ENCODE measurements at places on chromosomes 11 and 22.

DNA sequence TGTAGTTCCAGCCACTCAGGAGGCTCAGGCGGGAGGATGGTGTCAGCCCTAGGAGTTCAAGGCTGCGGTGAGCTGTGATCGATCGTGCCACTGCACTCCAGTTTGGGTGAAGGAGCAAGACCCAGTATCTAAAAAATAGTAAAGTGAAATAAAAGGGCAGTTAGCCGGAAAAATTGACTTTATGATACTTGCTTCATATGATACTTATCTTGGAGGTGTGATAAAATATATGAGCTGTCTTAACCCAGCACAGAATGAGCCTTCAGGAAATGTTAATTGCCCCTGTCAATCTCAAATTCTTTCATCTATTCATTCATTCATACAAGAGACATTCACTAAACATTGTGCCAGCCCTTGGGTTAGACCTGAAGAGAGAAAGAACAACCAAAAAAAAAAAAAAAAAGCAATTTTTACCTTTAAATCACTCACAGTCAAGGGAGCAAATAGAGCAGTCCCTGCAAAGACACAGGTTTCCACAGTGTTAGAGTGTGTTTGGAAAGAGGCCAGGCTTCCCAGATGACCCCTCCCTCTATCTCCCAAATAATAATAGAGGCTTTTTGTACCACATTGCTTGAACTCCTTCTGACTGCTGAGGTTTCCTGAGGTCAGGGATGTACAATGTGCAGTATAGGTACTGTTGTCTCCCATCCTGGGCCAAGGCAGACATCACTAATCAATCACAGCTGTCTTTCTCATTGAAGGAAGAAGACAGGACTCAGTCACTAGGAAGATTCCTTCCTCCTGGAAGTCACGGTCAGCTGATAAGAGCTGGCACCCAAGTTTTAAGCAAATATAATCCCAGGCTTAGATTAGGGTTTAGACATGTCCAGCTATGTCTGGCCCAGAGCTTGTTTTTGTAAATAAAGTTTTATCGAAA, 454.6 kb downstream of the MIAT start:
- peak; percentile 49 for DNase-seq

DNA sequence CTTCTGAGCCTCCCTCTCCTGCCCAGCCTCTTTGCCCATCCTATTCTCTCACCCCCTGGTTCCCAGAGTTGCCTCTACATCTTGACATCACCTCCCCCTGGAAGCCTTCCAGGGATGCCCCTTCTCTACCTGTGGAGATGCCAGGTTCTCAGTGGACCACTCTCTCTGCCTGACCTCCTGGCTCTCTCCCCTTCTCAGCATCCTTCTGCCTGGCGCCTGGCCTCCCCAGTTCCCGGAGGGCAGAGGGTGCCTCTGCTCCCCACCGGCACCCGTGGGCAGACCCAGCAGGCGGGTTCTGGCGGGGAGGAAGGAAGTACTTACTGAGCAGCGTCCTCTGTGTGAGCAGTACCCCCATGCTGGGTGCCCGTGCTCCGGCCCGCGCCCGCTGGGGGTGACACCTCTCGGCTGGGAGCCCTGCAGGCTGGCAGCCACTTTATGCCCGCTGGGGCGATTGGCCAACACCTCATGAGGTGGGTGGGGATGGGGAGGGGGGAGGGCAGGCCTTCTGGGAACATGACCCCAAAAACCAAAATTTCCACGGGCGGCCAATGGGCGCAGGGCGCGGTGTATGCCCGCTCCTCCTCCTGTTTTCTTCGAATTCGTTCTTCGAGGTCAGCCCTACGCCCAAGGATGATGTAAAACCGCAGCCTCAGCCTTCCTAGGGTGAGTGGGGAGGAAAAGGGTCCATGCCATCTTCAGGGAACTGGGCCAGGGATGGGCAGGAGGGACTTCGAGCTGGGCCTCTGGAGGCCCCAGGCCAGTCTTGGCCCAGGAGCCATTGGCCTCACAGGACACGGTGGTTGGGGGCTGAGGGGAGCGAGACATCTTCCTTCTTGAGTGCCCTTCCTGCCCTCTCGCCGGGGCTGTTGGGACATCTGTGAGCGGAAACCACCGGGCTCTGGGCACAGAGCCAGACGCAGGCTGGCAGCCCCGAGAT, at the start of gene OSM:
Gene OSM (minus strand): TSS at position 407 of the 937 bp plus-strand sequence. CDS start 52 bp downstream, at position 355.
- DNase-seq, result no peak

DNA sequence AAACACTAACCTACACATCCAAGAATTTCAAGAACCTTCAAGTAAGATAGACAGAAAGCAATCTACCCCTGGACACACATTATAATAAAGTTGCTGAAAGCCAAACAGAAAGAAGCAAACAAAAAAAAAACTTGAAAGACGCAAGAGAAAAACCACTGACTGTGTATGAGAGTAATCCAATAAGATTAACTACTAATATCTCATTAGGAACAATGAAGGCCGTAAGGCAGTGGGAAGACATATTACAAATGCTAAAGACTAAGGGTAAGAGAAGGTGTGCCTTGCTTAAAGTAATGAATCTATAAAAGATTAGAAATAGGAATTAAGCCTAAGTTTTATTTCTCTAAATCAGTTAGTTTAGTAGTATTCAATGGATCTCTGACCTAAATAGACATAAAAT, 1109.1 kb downstream of the JRKL start:
- no peak for DNase-seq

- DNase-seq, result no peak
Measured at GRCh38 chr11:110026858-110027626, 66.2 kb upstream of the ZC3H12C start.

DNA sequence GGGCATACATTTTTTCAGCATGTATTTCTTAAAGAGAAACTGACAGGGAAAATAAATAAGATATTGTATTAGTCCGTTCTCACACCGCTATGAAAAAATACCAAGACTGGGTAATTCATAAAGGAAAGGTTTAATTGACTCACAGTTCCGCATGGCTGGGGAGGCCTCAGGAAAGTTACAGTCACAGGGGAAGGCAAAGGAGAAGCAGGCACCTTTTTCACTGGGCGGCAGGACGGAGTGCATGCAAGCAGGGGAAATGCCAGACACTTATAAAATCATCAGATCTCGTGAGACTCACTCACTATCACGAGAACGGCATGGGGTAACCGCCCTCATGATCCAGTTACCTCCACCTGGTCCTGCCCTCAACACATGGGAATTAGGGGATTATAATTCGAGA, 44.2 kb downstream of the PPFIA1 start:
- DNase-seq, result no peak

DNA sequence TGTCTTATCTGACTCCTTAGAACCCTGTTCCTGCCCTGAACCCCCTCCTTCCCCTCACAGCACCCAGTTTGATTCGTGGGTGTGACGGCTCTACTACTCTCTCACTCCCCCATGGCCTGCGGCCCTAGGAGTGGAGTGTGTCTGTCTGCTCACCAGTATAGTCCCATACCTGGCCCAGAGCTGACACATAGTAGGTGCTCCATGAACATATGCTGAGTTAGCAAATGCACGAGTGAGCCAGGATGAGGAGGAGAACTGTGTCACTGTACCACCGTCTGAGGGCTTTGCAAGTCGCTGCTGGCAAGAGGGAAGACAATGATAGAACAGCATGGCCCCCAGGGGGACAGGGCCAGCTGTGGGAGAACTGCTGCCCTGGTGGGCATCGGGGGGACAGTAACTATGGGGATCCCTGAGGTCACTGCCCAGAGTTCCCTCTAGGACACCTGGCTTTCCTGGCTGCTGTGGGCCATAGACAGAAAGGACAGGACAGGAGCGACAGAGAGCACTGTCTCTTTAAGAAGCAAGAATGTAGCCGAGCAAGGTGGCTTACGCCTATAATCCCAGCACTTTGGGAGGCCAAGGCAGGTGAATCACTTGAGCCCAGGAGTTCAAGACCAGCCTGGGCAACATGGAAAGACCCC, 19.2 kb upstream of the KIAA0930 start:
- DNase-seq, result no peak

DNA sequence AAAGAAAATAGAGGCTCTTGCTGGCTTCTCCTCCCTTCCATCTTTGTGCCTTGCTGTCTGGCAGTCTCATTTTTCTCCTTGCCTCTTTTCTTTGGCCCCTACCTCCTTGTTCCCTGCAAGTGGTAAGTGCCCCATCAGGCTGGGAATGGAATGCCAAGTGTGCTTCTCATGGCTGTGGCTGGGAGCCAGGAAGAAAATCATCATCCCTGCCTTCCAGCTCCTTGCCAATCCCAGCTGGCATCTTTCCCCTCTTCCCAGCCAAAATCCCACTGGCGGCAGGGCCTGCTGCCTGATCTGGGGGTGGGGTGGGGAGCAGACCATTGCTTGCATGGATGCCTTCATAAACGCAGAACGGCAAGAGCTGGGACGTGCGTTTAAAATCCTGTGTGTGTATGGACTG, 27.0 kb upstream of the SLC25A18 start:
- peak; percentile 5 for DNase-seq

DNA sequence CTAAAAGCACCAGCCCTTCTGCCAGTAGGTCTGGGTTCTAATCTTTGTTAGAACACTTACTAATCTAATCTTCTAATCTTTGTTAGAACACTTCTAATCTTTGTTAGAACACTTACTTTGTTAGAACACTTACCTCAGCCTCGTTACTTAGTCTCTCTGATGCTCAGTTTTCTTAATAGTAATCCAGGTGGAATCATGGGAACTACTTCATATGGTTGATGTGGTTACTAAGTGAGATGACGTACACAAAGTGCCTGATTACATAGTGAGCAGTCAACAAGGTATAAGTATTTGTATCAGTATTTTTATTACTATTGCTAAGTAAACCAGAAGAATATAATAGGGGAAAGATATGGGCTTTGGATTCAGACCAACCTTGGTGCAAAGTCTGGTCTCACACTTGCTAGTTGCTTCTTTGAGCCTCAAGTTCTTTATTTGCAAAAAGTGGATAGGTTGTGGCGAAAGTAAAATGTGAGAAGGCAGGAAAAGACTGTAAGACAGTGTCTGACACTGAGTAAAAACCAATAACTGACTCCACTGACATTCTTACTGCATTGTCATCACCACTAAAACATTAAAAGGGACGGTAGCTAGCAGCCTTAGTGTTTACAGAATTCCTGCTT, 83.7 kb downstream of the TRAF6 start:
- no peak for DNase-seq

GRCh38 chr11:125337836-125338834, 157.9 kb downstream of the FEZ1 start:
- peak; percentile 25 for DNase-seq

DNA sequence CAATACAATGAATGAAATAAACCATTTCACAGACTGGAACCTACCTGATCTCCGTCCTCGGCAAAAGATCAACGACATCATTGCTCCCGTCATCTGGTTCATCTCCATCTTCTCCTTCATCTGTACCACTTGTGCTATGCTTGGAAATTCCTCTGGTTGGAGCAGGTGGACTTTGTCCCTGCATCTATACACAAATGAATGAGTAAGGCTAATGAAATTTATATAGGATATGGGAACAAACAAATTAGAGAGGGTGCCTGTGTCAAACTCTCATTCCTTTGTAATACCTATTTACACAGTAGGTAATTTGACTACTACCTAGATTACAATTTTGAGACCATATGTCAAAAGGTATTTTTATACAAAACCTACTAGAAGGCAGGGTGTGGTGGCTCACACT, 59.4 kb downstream of the F2 start:
- DNase-seq, result no peak

DNA sequence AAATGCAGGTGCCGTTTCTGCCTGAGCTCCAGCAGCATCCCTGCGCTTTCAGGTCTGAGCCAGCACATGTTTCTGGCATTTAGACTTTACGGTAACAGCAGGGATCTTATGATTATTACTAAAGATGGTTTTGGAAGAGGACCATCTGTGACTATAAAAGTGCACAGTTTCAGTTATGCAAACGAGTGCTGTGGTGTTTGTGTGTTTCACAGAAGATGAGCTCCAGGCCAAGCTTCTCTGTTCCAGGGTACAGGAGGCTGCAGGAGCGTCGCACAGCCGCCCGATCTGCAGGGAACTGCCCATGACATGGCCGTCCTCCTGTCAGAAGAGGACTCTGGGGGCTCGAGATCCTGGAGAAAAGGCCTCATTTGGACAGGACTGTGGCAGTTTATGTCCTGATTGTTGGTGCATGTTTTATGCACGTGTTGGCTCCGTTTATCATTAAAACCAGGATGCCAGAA, 297.3 kb downstream of the TBC1D22A start:
- peak; percentile 19 for DNase-seq

DNA sequence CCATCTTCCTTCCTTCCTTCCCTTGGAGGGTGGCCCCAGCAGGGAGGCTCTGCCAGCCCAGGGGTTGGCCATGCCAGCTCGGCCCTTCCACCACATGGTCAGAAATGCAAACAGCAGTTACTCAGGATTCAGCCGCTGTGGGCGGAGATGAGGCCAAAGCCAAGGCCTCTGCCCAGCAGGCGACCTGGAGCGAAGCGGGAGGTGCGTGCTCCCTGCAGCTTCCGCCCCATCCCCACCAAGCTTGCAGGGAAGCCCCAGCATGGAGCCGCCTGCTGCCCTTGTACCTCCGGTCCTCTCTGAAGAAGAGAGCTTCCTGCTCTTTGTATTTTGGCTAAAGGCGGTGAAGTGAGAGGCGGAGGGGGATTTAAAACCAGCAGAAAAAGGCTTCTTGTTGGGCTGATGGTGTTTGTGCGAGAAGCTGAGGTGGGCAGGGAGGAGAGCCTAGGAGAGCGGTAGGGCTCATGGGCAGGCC, 50.4 kb downstream of the ANO1 start:
- peak; percentile 31 for DNase-seq

DNA sequence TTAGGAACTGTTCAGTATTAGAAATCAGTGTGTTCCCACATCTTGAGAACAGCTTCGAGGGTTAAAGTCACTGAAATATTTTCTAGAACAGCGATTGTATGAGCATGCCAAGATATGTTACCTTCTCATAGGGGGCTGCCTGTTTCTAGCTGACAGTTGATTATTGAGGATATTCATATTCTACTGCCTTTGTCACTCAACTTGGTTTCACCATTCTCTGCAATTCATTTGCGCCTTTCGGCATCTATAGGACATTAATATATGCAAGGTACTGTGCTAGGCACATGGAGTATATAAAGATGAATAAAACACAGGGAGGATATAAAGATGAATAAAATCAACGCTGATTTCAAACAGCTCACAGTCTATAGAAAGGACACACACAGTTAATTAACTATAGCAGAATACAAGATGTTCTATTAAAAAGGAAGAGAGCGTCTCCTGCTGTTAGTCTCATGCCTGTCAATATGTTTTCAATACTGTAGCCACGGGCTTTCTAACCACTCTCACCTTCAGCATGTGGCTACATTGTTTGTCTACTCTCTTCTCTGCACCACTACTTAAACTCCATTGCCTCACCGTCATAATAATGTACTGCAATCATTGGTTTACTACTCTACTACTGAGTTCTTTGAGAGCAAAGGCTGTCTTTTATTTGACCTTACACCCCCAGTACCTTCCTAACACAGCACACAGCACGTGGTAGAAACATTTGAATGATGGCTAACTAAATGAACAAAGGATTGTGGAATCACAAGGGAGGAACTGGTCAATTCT, 81.9 kb downstream of the RAB30 start:
- no peak for DNase-seq

GRCh38 chr11:130282111-130282510, 32.6 kb downstream of the ZBTB44 start:
- DNase-seq, result no peak

- no peak for DNase-seq
Measured at GRCh38 chr22:19070397-19071169, 51.6 kb downstream of the DGCR2 start.

GRCh38 chr11:35850191-35850590, 93.7 kb upstream of the LDLRAD3 start:
- DNase-seq, result no peak

- DNase-seq, result no peak
Measured at GRCh38 chr11:770642-771616, 6.4 kb downstream of the GATD1 start.

Data from fibroblast of skin of right biceps (primary cell).